NCI-H345 (cell line): ENCODE measurements at places on chromosomes 11 and 22.

DNA sequence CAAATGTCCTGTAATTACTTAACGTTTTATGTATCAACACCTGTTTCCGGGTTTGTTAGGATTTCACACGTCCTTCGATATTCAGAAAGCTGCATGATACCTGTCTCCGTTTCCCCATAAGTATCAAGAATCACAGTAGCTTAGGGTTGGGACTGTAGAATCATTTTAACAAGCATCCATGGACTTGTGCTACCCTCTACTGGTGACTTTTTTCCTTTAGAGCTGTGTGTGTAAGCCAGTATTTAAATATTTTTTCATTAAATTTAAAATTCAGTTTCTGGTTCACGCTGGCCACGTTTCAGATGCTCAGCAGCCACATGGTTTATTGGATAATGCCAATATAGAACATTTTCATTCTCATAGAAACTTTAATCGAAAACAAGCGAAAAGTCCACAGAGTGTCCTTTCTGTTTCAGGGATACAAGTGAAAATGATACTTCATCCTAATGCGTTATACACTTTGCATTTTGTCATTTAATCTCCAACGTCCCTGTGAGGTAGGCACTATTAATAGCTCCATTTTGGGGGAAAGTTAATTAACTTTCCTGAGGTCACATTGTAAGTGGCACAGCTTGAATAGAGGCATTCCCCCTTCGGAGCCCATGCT, 61.5 kb upstream of the SLC25A18 start:
- peak; percentile 52 for DNase-seq

- DNase-seq: no peak
Observed at GRCh38 chr22:45905924-45906865, 70.8 kb downstream of the WNT7B start.

DNA sequence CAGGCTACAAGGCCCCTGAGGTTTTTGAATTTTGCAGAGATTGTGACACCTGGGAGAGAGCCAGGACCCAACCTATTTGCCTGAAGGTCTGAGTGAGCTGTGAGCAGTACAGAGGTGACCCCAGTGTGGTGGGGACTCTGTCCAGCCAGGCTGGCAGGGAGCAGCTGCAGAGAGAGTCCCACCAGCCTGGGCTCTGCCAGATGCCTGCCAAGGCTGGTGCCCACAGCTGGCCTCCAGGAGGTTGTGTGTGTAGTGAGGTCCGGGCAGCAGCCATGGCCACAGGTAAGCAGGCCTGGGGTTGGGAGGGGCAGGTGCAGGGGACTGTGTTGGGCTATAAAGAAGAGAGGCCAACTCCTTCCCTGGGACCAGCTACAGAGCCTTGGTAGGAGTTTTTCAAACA, 144.8 kb downstream of the CRYBB2 start:
- no peak for DNase-seq

- DNase-seq: no peak
Observed at GRCh38 chr11:17371614-17372013, 16.8 kb downstream of the KCNJ11 start.
